ENCODE measurements at places on chromosomes 2 and 18.

DNA sequence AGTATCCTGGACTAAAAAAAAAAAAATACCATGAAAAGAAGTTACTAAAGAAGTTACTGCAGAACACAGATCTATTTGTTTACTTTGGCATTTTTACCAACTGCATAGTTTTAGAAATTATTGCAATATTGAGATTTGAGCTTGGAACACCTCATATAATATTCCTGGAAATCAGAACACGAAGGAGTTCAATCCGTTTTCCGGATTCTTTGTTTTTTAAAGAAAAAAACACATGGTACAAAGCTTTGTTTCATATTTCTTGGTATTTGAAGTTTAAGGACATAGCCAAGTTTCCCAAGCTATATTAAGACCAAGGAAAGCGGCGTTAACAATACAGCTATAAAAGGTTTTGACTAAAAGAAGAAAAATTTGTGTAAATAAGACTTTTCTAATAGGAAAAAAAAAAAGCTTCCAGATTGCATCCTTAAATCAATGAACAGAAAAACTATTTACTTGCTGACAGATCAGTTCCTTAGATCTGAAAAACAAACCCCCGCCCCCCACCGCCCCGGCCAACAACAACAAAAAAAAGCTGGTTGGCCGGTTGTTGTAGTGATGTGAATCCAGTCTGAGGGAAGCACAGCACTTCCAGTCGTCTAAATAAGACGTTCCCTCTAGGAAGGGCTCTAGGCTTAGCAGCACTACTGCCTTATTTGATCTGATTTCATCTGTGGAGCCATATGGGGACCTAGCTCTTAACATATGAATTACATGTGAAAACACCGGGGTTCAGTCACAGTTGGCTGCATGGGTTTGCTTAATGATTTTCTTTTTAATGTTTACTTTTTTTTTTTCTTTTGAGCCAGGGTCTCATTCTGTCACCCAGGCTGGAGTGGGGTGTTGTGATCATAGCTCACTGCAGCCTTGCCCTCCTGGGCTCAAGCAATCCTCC, 2.5 kb upstream of the RHOB start:
- no peak for DNase-seq

GRCh38 chr2:200121931-200122330, 166.5 kb downstream of the MAIP1 start:
- no peak for DNase-seq

- no peak for DNase-seq
Observed at GRCh38 chr18:44844486-44844885, 163.8 kb downstream of the SETBP1 start.

- DNase-seq: no peak
Observed at GRCh38 chr18:47936952-47937351, 6.5 kb upstream of the SMAD2 start.

GRCh38 chr2:11778416-11778815, 32.0 kb downstream of the LPIN1 start:
- DNase-seq: no peak

GRCh38 chr18:48470484-48471180, 61.4 kb upstream of the ZBTB7C start:
- no peak for DNase-seq
